Erythroblast (primary cell): ENCODE measurements at places on chromosomes 12 and 14.

GRCh38 chr12:41556176-41556575 lies 368.1 kb downstream of the PDZRN4 start:
- DNase-seq = no peak

DNA sequence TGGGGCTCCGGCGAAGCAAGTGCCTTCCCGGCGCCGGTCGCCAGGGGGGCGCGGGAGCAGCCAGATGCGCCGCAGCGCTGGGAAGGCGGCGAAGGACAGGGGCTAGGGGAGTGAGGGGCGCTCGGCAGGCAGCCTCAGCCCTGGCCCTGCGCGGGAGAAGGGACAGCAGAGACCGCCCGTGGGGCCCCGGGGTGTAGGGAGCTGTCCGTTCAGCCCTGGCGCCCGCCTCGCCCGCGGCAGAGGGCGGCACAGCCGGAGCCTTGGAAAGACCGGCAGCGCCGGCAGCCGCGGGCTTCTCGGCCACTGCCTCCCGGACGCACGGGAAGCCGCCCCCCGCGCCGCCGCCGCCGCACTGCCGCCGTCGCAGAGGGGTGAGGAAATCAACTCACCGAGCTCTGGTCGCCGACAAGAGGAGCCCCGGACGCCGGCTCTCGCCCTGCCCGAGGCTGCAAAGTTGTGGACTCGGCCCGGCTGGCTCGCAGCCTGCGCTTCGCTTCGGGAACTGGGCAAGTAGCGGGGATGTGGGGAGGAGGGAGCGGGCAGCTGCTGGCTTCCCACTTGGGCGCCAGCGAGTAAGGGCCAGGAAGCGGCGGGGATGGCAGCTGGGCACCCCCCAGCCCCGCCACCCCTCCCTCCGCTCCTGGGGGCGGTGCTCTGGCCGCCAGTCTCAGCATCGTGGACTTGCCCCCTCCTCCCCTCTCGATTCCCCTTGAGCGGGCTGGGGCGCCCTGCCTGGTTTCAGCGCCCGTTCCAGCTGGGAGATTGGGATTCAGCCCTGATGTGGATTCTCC lies at the start of gene ZDHHC22:
Gene ZDHHC22, minus strand, starts transcription at position 578 of the 791 bp plus-strand sequence. CDS start 2,053 bp downstream, outside the sequence.
- DNase-seq = no peak

GRCh38 chr14:75578786-75579337 lies 442 bp downstream of the FLVCR2 start:
- no peak for DNase-seq

DNA sequence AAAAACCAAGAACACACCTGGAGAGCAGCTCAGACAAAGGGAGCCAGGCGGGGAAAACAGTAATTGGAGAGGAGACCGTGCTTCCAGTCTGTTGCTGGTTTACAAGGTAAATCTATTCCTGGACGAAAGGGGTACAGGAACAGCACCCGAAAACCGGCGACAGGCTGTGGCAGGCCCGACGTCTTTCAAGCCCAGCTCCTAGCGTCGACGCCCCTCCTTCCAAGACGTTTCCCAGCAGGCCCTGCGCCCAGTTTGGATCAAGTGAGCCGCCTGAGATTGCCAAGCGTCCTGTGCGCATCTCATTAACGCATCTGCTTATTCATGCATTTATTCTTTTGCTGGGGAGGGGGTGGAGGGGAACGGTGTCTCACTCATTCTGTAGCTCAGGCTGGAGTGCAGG lies 1.4 kb downstream of the C12orf56 start:
- no peak for DNase-seq

GRCh38 chr12:130126023-130126432 lies 36.2 kb upstream of the FZD10 start:
- no peak for DNase-seq
